ENCODE measurements at places on chromosomes 16 and 17.
A peak's percentile ranks its signal among the peaks of the same experiment; 100 is the strongest.

DNA sequence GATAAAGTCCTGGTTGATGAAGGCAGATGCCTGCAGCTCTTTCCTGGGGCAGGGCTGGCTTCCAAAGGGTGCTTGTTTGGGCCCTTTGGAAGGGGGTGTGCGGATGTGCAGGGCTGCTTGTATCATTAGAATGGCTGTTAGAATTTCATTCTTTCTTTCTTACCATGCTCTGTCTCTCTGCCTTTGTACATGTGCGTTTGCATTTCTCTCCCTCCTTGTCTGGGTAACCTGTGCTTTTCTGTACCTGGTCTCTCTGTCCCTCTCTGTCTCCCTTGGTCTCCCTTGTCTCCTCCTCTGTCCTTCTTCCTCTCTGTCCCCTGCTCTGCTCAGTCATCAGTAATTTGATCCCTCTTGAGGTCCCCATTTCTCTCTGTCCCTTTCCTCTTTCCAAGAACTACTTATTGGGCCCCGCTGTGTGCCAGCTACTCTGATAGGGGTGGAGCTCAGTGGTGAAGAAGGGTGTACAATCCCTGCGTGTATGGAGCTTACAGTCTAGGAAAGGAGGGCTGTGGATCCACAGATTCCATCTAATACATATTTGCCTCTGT is 69.3 kb downstream of the PLCG2 start:
- DNase-seq = no peak

- no peak for DNase-seq
Observed at GRCh38 chr16:67868290-67868689, 4.6 kb upstream of the EDC4 start.

DNA sequence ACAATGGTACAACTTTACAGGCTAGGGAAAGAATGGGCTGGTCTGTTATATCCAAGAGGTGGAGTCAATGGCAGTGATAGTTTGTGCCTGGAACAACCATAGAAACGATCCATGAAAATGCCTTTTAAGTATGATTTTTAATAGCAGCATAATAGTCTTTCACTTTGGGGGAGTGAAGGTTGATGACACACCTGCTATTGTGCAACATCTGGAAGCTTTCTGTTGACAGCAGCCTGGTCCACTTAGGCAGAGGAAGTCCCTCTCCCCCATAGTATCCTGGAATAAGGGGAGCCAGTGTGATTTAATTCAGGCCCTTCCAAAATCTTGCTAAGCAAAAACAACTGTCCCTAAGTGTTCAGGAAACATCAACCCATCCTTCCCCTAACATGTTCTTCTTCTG is 56.3 kb upstream of the HS3ST4 start:
- no peak for DNase-seq

DNA sequence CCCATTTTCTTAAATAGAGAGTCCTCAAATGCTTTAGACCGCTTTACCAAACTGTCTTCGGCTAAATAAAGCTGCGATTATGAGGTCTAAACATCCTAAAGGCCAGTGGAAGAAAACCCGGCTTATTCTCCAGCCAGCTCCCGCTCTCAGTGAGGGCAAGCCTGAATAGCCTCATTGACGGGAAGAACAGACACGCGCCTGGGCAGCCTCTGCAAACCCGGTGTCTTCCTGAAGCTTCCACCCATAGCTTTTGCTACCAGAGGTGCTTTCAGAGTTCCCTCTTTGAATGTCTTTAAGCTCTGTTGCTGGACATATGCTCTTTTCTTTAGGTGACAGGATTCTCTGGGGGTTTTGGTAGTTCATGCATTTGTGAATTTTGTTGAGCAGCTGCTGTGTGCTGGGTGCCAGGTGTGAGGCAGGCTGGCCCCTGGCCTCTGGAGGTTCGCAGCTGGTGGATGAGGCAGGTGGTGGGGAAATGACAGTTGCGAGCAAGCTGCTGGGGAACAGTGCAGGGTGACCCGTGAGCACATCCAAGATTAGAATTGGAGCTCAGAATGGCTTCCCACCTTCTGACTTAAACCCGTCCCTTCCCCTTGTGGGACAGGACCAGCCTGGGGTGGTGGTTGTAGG is 44.7 kb downstream of the CRISPLD2 start:
- DNase-seq = no peak

DNA sequence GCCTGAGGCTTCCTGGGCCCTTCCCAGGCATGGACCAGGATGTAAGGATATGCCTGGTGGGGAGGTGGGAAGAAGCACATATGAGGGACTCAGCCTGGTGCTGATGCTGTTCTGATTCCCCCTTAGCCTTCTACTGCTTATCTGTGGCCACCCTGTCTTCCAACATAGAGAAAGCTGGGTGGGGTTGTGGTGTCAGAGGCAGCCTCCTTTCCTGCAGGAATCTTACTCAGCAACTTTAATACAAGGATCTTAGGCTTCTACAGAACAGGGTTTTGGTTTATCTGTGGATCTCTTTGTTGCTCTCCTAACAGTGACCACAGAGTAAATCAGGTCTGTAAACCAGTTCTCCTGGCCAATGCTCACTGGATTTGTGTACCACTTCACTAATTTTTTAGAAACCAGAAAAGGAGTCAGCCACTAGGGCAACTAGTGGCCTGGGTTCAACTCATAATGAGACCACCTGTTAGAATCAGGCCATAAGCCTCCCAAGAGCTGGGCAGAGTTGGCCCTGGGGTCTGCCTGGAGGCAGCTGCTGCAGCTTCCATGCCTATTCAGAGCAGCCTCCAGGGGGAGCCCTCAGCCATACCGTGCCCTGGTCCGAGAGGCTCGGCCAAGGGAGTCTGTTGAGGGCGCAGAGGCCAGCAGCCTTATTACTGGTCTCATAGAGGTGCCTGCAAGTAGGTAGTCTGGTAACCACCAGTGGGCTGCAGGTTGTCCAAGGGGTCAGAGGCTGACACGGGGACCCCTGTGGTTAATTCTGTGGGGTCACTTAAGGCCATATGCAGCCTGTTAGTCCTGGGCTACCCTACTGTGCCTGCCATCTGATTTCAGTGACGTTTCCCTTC is 7.1 kb downstream of the HAS3 start:
- DNase-seq = peak; percentile 82

GRCh38 chr16:49419862-49420261 is 46.3 kb downstream of the C16orf78 start:
- DNase-seq = no peak
